Fibroblast of skin of right quadriceps (primary cell): ENCODE measurements at places on chromosomes 7 and 10.
A peak's percentile ranks its signal among the peaks of the same experiment; 100 is the strongest.

- DNase-seq = no peak
These were observed 46.0 kb downstream of the ABCC2 start for GRCh38 chr10:99828464-99828863.

DNA sequence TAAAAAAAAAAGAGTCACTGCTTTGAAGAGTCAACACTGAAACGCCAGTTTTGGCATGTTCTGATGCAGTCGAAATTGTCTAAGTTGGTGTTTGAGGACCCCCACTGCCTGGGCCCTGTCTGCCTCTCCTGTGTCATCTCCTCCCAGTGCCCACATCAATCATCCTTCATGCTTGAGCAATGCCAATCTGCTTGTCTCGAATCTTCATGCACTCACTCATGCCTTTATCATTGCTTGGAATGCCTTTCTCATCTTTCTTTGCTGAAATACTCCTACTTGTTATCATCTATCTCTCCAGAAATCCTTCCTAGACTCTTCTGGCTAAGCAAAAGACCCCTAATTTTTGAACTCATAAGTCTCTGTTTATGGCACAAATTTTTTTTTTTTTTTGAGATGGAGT is 42.1 kb upstream of the PLPP4 start:
- no peak for DNase-seq

DNA sequence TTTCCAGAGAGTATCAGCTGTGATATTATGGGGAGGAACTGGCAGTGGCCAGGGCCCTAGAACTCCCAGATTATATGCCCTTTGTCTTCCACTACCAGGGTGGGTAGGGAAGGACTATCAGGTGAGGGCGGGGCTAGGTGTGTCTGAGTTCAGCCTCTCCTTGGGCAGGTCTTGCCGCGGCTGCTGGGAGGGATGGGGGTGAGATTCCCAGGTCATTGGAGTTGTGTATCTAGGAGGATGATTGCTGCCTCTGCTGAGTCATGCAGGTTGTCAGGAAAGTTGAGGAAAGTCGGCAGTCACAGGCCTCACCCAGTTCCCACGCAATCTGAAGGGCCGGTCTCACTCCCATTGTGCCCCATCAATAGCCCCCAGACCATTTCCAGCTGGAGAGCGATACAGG is 185.2 kb downstream of the DKK1 start:
- no peak for DNase-seq

DNA sequence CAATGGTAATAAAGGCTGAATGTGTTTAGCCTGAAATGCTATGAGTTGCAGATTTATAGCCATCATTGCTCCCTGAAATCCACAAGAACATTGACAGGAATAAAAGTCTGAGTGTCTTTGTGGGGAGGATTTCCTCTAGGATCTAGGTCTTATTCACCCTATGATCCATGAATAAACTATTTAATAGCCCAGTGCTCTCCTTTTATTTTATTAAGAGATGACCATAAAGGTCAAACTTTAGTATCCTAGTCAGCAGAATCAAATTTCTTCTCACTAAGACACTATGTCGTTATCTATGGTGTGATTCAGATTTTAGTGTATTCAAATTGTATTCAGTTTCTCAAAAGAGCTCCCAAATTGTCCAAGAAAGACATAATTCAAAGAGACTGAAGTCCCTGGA is 67.8 kb upstream of the AKR1E2 start:
- DNase-seq = peak; percentile 31

- DNase-seq = no peak
These were observed 55.3 kb downstream of the SLC25A13 start for GRCh38 chr7:96266580-96266979.

- DNase-seq = no peak
These were observed 9.1 kb downstream of the WDR86 start for GRCh38 chr7:151400626-151401315.

- peak; percentile 11 for DNase-seq
These were observed 750 bp upstream of the CDK14 start for GRCh38 chr7:90595342-90595800.

DNA sequence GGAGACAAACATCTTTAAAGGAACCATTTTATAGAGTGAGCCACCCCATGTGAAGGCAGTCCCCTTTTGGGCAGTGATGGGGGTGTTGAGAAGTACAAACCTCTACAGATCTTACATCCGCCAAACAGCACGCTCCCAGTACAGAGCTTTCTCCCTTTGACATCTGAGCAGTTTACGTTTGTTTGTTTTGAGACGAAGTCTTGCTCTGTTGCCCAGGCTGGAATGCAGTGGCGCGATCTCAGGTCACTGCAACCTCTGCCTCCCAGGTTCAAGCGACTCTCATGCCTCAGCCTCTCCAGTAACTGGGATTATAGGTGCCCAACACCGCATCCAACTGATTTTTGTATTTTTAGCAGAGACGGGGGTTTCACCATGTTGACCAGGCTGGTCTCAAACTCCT is 128.9 kb downstream of the CCDC3 start:
- DNase-seq = no peak

GRCh38 chr10:119246862-119247549 is 39.6 kb downstream of the GRK5 start:
- DNase-seq = peak; percentile 83

- DNase-seq = no peak
These were observed 12.6 kb downstream of the TBATA start for GRCh38 chr10:70772627-70773026.

- DNase-seq = no peak
These were observed at the start of gene CRYGN for GRCh38 chr7:151439855-151440798. Gene CRYGN (minus strand): TSS chr7:151440141. CDS start chr7:151439917, 224 bp downstream.

DNA sequence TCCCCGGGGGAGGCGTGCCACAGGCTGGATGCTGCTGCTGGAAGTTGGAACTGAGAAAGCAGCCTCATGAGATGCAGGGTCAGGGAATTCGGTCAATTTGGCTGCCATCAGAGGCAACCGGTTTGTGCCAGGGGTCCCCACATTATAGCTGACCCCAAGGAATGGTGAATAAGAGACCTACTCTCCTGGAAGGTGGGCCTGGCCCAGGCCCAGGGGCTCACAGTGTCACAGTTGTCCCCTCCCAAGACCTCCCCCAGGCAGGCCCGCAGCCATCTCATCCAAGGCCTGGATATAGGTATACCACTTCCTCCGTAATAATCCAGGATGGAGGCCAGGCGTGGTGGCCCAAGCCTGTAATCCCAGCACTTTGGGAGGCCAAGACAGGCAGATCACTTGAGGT is 114.6 kb downstream of the NPTX2 start:
- DNase-seq = no peak
